ENCODE measurements at places on chromosomes 6 and 20.
A peak's percentile ranks its signal among the peaks of the same experiment; 100 is the strongest.

GRCh38 chr6:25499615-25500235 lies 152.3 kb upstream of the SCGN start:
- peak; percentile 25 for DNase-seq

DNA sequence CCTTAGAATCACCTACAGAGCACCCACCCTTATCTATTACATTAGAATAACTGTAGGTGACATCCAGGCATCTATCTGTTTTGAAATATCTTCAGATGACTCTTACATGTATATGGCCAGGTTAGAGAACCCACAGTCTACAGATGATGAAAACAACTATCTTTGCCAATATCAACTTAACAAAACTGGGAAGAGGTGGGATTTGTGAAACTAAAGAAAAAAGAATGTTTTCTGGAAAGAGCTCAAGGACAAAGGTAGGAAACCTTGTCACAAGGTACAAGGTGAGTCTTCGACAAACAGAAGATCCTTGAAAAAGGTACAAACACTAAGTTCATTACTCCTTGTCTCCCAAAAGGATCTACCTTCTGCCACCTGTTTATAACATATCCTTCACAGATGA lies 47.0 kb upstream of the DST start:
- no peak for DNase-seq

DNA sequence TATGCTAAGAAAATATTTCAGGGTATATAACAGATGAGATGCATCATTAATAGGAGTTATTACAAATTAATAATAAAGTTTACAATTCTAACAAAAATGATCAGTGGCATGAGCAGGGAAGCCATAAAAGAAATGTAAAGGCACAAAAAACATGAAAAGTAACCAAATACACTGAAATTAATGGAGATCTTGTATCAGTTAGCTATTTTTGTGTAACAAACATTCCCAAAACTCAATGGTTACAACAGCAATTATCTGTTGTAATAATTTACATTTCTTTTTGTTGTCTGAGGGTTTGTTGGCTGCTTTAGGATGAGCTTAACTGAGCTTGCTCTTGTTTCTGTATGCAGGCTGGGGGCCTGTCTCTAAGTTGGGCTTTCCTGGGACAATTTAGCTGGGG lies 104.3 kb upstream of the AHI1 start:
- no peak for DNase-seq

- DNase-seq: no peak
Observed at GRCh38 chr6:127510876-127511275, 8.3 kb downstream of the MTCL3 start.

DNA sequence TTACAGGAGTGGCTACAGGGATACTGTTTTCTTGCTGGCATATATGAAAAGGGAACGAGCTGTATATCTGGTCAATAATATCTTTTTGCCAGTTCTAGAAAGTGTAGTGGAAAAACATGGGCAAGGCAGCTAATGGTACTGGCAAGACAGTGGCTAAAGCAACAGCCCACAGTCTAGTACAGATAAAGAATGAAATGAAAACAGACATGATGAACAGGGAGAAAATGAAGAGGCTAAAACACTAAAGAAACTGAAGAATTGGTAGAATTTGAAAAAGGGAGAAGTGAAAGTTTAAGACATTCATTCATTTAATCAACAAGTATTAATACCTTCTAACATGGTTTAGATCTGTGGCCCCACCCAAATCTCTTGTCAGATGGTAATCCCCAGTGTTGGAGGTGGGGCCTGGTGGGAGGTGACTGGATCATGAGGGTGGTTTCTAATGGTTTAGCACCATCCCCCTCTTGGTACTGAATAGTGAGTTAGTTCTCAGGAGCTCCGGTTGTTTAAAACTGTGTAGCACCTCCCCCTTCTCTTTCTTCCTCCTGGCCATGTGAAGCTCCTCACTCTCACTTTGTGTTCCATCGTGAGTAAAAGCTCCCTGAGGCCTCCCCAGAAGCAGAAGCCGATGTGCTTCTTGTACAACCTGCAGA lies 18.1 kb downstream of the FAM184A start:
- DNase-seq: no peak

GRCh38 chr20:21820045-21820444 lies 114.6 kb downstream of the PAX1 start:
- no peak for DNase-seq

GRCh38 chr6:159829526-159829925 lies 29.4 kb downstream of the PNLDC1 start:
- DNase-seq: no peak

GRCh38 chr6:98931696-98932095 lies 16.1 kb downstream of the FBXL4 start:
- no peak for DNase-seq

DNA sequence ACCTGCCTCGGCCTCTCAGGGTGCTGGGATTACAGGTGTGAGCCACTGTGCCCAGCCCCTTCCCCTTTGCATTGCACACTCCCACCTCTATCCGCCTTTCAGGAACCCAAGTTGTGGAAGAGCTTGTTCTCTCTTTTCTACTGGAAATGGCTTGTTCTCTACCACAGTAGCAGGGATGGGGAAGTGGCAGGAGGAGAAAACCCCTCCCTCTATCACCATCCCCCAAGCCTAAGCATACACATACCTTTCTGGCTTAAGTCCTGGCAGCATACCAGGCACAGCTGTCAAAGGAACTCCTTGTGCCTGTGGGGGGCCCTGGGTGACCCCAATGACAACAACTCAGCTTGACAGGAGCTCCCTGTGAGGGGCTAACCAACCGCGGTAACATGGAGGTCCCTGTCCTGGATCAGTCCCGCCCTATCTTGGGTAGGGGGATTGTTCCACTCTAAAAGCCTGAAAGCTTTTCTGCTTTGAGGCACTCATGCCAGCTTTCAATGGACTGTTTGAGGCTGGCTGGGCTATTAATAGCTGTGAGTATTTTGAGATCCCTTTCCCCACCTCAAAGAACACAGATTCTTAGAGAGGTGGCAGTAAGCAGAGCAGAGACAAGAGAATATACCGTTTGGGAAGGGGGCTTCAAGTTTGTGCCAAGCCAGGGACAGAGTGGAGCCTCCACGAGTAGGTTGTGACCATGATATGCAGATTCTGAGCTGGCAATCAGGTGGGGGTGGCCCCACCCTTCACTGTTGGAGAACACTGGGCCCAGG lies 2.3 kb downstream of the KLHDC3 start:
- DNase-seq: no peak

DNA sequence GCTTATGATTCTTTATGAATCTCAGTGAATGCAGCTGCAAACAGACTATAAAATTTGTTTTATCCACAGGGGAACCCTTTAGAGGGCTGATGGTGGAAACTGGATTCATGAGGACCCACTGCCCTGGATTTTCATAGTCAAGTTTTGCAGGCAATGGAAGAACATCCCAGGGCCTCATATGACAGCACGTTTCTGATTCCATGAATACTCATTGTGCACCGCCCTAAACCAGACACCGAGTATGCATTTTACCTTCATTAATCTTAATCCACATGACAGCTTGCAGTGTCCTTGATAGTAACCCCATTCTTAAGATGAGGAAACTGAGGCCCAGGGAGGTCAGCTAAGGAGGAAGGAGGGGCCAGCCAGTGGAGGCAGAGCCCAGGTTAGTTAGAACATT lies 270.4 kb downstream of the PREX1 start:
- DNase-seq: no peak

- no peak for DNase-seq
Observed at GRCh38 chr6:121630716-121631115, 195.3 kb downstream of the GJA1 start.

GRCh38 chr6:35024551-35025054 lies 116.5 kb downstream of the TCP11 start:
- peak; percentile 49 for DNase-seq

GRCh38 chr20:38671186-38671585 lies 53.1 kb upstream of the SLC32A1 start:
- no peak for DNase-seq

DNA sequence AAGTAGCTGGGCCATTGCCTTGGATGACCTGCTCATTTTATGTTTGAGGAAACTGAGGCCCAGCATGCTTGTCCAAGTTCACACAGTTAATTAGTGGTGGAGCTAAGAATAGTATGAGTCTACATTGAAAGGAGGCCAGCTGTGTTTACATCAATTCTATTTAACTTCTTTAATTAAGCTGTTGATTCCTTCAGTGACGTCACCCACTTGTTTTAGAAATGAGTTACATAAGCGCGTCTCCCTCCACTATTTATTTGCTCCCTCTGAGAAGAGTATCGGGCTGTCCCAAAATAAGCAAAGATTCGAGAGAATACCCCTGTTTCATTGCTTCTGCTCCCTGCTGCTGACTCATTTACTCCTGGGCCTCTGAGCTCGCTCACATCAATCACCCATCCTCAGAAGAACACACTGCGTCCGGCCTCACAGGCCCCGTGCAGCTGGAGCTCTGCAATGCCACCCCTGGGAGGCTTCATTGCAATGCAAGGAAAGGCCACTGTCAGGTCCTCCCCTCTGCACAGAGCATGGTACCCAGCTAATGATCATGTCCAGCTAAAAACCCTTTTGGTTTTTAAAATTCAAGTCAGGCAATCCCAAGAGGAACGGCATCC lies 74.8 kb upstream of the BMP2 start:
- no peak for DNase-seq

DNA sequence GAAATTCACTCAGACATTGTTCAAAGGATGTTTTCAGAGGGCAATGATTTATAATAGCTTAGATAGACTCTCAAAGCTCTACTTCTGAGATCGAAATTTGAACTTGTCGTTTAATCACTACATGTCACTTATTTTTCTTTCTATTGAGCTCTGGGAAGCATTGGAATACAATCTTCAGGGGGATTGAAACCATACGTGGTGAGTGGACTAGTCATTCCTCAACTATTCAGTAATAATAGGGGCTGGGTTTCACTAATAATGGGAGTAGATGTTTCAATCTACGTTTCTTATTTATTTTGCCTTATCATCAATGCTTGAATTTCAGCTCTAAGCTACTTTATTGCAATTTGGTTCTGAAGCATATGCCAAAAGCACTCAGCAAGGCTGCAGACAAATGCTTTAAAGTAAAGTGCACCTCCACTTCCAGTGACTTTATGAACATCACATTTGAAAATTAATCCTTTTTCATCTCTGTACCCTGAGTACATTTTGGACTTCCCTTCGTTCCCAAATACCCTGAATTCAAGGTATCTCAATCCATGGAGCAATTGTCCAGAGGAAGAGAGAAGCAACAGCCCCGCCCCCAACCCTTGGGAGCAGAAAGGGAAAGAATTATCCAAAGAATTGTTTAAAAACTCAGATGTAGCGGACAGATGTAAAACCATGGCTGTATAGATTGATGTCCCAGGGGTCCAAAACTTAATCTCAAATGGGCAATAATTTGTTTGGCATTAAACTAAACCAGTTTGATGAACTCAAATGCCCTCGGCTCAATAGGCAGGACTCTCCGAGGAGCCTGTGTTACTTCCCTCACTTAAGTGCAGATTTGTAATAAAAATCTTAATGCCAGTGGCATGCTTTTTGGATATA lies 68.1 kb downstream of the HFE start:
- no peak for DNase-seq

- DNase-seq: no peak
Observed at GRCh38 chr6:82227770-82228169, 19.8 kb downstream of the IBTK start.

- peak; percentile 56 for DNase-seq
Observed at GRCh38 chr6:108653949-108654348, 93.2 kb downstream of the FOXO3 start.

DNA sequence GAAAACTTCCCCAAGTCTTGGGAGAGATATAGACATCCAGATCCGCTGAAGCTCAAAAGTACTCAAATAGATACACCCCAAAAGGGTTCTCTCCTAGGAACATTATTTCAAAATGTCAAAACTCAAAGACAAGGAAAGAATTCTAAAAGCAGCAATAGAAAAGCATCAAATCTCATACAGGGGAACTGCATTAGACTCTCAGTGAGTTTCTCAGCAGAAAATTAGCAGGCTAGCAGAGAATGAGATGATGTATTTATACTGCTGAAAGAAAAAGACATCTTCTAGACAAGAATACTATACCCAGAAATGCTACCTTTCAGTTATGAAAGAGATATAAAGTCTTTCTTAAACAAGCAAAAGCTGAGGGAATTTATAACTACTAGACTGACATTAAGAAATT lies 75.5 kb upstream of the RIMS1 start:
- no peak for DNase-seq

DNA sequence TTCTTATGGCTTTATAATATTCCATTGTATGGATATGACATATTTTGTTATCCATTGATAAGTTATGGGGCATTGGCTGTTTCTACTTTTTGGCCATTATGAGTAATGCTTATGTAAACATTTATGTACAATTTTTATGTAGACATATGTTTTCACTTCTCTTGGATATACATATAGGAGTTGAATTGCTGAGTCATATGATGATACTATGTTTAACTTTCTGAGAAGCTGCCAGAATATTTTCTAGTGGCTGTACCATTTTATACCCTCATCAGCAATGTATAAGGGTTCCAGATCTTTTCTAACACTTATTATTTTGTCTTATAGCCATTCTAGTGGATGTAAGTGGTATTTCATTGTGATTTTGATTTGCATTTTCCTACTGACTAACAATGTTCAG lies 23.1 kb downstream of the OTOR start:
- no peak for DNase-seq

GRCh38 chr6:35586542-35586941 lies 73.8 kb upstream of the TULP1 start:
- peak; percentile 84 for DNase-seq

DNA sequence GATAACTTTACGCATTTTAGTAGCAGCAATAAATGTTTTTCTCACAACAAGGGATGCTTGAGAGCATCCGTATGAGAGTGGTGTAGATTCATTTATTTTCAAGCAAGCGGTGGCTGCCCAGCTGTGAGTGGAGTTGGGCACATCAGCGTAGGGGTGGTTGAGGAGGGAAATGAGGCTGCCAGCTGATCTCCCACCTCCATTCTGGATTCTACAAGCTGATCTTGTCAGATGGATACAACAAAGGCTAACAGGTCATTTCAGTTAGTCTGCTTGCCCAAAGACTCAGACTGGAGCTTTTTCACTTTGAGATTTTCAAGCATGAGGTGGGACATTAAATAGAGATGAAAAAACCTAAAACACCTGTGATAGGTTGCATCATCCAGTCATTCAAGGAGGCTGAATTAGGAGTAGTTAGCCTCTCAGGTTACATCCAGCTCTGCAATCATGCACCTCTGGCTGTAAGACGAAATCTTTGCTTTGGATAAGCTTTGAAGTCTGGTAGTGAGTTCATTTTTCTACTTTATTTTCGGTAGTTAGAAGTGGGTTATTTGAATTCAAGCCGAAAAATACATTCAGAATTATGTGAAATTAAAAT lies 1.9 kb upstream of the BACH2 start:
- DNase-seq: no peak

DNA sequence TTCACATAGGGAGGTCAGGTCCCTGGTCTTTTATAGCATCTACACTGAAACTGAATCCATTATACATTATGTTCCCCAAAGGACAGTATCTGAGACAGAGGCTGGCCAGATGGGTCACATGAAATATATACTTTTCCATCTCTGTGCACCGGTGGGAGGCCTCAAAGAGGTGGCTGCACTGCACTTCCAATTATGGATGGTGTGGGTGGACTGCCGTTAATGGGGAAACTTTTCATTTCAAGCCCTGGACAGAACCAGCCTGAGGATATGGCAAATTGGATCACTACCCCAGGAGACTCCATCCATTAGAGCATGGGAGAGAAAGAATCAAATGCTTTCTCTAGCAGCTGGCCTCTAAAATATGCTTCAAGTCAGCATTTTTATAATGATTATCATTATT lies 280.5 kb upstream of the OPRM1 start:
- DNase-seq: no peak

GRCh38 chr6:87334683-87335082 lies 5.6 kb upstream of the GJB7 start:
- DNase-seq: peak; percentile 25
